ENCODE measurements at places on chromosomes 7 and 10.

DNA sequence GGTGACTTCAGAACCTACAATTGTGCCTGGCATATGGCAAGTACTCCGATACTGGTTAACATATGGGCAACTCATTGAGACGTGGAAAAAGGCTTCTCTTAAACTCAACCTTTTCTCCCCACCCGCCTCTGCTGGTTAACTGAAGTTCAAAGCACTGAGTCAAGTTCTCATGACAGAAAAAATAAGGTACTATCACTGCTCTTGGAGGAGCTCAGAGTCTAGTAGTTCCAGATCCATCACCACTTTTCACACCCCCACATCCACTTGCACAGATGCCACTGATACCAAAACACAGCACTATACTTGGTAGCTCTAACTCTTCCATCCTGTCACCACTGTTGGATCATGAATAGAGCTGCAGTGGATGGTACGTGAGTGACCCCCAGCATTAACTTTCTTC lies 36.2 kb downstream of the CCDC6 start:
- no peak for DNase-seq

DNA sequence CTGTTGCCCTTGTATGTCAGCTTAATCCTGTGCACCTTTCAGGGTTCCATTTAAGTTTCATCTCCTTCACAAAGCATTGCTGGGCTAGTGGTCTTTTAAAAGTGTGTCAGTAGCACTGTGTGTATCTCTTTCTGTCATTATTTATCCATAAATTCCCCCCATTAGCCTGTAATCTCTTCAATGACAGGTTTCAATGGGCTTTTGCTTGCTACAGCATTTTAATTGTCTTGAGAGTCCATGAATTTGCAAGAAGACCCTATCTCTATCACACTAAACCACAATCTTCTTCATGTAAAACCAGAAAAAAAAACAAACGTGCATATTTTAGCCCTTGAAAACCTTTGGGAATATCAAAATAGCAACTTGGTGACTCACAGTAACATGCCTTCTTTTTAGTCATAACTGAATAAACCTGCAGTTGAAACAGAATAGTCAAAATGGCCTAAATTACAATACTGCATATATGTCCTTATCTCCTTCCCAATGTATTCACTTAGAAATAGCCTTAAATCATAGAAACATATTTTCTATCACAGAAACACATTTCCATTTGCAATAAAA lies 118.6 kb downstream of the PON1 start:
- no peak for DNase-seq

DNA sequence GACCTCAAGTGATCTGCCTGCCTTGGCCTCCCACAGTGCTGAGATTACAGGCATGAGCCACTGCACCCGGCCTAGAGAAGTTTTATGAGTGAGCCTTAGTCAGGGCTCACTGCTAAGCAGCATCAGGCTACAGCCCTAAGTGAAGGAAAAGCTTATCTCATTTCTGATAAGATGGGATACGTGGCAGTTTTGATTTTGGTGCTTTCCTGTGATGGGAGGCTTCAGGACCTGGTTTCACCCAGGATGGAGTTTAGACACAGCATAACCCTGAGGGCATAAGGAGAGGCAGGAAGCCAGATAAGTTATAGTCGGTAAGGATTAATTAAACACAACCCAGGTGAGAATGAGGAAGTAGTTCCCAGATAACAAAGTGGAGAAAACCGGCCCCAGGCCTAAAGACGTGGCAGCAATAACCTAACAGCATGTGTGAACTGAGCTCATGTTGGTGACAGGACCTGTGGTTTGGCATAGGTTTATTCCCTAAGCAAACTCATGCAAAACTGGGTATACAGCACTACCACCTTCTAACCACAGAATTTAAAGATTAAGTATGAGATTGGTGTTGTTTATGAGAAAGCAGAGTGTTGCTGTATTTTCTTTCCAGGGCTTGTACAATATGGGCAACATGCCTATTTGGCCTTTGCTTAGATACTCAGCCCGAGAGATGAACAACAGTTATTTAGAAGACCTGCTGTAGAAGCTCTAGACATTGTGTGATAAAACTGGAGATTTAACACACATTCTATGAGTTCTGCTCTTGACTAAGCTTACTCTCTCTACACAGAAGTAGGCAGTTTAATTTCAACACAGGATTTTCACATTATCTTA lies 119.4 kb downstream of the COL28A1 start:
- DNase-seq, result no peak

DNA sequence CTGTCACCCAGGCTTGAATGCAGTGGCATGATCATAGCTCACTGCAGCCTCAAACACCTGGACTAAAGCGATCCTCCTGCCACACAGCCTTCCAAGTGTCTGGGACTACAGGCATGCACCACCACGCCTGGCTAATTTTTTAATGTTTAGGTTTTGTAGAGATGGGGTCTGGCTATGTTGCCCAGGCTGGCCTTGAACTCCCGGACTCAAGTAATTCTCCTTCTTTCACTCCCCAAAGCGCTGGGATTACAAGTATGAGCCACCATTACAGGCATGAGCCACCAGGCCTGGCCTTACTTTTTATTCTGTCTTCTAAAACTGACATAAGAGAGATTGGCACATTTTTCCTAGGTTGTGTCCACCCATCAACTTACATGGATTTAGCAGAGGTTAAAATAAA lies 33.3 kb downstream of the TACC2 start:
- DNase-seq, result no peak

- no peak for DNase-seq
These were observed 10.7 kb downstream of the CYP2E1 start for GRCh38 chr10:133537546-133538545.

GRCh38 chr7:132291481-132291880 lies 284.8 kb downstream of the PLXNA4 start:
- DNase-seq, result no peak

DNA sequence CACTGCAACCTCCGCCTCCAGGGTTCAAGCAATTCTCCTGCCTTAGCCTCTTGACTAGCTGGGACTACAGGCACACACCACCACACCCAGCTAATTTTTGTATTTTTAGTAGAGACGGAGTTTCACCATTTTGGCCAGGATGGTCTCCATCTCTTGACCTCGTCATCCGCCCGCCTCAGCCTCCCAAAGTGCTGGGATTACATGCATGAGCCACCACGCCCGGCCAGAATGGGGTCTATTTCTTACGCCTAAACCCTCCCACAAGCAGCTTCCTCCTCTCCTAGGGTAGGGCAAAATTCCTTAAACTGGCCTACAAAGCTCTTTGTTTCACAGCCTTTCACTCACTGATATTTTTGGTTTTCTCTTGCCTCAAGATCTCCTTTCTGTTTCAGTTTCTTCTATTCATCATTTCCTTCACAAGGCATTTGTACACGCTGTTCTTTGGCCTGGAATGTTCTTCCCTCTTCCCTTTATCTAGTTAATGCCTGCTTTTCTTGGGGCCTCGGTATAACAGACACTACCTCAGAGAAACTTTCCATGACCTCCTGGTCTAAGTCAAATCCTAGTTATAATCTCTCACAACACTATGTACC lies 6.7 kb downstream of the CPEB3 start:
- DNase-seq, result no peak

GRCh38 chr7:132348341-132348740 lies 227.9 kb downstream of the PLXNA4 start:
- DNase-seq, result no peak

DNA sequence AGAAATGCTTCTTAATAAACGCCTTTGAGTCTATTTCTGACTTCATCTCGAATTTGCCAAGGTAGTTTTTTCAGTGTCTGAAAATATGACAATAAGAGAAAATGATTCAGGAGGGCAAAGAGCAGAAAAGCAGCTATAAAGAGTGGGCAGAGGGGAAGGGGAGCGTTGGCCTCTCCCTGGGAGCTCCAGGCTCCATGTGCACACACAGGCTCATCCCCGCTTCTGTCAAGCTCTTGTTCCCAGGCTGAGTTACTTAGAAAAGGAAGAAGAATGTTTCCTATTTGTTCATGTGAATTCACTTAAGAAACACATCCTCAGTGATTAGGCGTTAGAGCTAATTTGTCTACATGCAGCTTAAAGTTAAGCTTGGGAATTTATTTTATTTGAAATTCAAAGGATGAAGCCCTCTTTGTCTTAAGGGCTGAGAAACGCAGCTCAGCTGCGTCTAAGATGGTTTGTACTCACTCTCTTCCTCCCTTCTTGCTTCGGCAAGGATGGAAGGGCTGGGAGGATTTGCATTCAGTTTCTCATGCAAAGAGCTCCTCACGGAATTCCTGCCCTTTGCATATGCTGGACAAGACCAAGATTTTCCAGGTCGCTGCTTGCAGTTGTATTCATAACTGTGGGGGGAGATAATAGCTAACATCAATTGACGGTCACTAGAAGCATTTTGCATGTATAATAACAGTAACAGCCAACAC lies 29.0 kb upstream of the ATXN7L1 start:
- no peak for DNase-seq

DNA sequence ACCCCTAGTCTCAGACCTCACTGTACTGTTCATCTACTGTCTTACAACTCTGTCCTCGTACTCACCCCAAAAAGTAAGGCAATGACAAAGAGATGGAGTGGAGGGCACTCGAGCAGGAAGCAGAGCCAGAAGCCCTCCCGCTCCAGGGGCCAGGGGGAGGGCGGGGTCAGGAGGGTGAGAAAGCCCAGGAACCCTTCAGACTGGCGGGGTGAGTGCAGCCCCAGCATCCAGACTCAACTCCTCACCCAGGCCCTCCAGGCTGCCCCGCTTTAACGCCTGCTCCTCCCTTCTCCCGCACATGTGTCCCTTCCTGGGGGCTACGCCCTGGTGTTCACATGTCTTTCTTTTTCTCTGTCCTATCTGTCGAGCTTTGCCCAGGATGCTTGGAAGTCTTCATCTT lies 66.1 kb downstream of the CALML3 start:
- DNase-seq, result no peak

DNA sequence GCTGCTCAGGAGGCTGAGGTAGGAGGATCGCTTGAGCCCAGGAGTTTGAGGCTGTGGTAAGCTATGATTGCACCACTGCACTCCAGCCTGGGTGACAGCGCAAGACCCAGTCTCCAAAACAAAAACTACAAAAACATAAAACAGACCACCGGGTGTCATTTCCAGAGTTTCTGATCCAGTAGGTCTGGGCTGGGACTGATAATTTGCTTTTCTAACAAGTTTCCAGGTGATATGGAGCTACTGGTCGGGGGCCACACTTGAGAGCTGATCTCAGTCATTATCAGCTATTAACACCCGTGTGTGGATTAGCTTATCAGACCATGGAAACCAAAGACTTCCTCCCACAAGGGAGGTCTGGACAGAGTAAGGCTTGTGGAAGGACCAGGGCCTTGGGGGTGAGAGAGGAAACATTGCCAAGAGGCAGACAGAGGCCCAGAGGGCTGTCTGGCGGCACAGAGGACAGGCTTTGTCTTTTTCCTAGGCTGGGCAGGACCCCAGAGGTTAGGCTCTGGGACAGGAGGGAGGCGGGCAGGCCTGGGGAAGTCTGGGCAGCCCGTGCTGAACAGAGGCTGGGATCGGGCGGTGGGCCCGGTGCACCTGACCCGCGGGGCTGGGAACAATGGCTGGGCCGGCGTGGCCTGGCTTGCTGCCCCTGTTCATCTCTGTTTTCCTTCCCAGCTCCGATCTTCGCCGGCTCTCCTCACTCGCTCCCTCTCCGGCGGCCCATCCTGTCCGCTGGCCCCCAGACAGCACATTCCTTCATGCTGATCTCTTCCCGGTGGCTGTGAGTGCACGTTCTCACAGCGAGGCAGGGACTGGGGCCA lies 25.2 kb downstream of the TMEM270 start:
- DNase-seq, result no peak

DNA sequence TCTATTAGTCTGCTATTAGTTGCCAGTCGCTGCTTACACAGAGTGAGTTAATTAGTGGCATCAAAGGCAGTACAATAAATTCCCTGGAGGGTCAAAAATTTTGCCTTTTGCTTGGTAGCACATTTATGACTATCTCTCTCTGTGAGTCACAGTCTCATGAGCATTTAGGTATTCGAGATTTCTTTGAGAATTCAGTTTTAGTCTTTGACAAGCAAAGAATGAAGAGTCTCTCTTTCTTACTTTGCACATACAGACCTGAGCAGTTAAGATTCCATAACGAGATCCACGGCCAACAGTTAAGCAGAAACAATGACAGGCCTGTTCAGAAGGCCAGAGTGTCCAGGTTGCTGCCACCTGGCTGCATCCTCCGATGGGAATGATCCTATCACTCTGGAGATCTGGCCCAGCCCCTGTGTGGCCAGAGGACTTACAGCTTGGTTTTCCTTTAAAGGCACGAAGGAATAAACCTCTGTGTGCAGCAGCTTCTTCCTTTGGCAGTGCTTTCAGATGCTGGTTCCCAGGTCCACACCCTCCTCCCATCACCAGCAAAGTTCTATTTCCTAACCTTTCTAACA lies 80.6 kb downstream of the GLI3 start:
- no peak for DNase-seq

GRCh38 chr7:139763330-139763729 lies 14.5 kb downstream of the HIPK2 start:
- no peak for DNase-seq

DNA sequence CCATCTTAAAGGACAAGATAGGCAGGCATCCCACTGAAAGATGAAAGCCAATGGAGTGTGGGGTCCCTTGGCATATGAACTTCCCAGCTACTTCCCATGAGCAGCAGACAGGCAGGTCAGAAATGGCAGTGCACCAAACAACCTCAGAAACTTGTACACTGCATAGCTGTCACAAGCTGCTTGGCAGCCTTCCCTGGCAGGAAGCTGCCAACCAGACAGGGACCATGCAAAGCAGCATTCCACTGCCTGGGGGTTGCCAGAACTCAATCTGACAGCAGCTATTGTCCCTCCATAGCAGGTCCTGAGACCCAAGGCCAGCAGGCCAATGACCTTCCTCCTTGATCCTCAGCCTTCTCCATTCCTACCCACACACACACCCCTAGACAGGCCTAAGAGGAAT lies 139.5 kb downstream of the PLCE1 start:
- no peak for DNase-seq

- DNase-seq, result no peak
These were observed 65.2 kb upstream of the EMX2 start for GRCh38 chr10:117477211-117477947.

All from stimulated activated CD4-positive, alpha-beta T cell treated with anti-CD3 and anti-CD28 coated beads, TNF-alpha, amount 100 ng/mL, for 4 hours (primary cell).